Liver (tissue), 10 donors: ENCODE measurements at places on chromosomes 5 and 9. TPM values are rescaled to one million over a fixed set of nuclear protein-coding genes. Genes with fewer than 3 reads are reported as not detected.

- DNase-seq: no peak
- H3K4me1 ChIP-seq: no peaks in the 10 kb centered on the region
- H3K36me3 ChIP-seq: no peaks in the 10 kb centered on the region
Measured at GRCh38 chr9:91724068-91724440, 226.0 kb downstream of the ROR2 start.

- no peak overlapping the region for H3K27ac ChIP-seq
- no peak overlapping the region for H3K4me3 ChIP-seq
- no peaks in the 10 kb centered on the region for H3K36me3 ChIP-seq
- no peak for DNase-seq
- H3K4me1 ChIP-seq: no peaks in the 10 kb centered on the region
Measured at GRCh38 chr5:145072889-145073288, 762.3 kb downstream of the PRELID2 start.

DNA sequence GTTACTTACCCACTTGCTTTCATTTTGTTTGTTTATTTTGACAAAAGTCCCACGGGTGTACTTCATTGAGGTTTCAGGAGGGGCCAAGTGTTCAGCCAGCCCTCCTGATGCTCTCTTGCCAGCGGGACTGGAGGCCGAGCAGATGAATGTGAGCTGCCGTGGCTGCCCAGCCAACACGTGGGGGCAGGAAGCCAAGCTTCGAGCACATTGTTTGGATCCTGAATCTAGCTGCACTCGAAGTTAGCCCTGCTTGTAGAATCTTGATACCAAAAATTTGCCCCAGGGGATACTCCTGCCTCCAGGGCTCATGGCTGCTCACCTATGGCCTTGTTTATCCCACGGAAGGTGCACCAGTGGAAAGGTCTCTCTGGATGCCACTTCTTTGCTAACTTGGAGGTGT is 49.3 kb downstream of the RASGEF1C start:
- H3K4me3 ChIP-seq: no peak overlapping the region
- no peak overlapping the region for H3K27ac ChIP-seq
- no peak for DNase-seq
- no peaks in the 10 kb centered on the region for H3K4me1 ChIP-seq

GRCh38 chr5:97245386-97245785 is 62.3 kb upstream of the RIOK2 start:
- H3K36me3 ChIP-seq: no peaks in the 10 kb centered on the region
- no peak for DNase-seq
- H3K4me3 ChIP-seq: no peak overlapping the region
- no peaks in the 10 kb centered on the region for H3K4me1 ChIP-seq
- no peaks in the 10 kb centered on the region for H3K27me3 ChIP-seq

GRCh38 chr9:100072805-100073204 is 26.0 kb downstream of the ERP44 start:
- no peak overlapping the region for H3K27ac ChIP-seq
- no peak overlapping the region for H3K4me3 ChIP-seq
- no peak for DNase-seq
- H3K27me3 ChIP-seq: no peaks in the 10 kb centered on the region
- peaks cover 3% of the 10 kb centered on the region for H3K4me1 ChIP-seq
- no peaks in the 10 kb centered on the region for H3K36me3 ChIP-seq

DNA sequence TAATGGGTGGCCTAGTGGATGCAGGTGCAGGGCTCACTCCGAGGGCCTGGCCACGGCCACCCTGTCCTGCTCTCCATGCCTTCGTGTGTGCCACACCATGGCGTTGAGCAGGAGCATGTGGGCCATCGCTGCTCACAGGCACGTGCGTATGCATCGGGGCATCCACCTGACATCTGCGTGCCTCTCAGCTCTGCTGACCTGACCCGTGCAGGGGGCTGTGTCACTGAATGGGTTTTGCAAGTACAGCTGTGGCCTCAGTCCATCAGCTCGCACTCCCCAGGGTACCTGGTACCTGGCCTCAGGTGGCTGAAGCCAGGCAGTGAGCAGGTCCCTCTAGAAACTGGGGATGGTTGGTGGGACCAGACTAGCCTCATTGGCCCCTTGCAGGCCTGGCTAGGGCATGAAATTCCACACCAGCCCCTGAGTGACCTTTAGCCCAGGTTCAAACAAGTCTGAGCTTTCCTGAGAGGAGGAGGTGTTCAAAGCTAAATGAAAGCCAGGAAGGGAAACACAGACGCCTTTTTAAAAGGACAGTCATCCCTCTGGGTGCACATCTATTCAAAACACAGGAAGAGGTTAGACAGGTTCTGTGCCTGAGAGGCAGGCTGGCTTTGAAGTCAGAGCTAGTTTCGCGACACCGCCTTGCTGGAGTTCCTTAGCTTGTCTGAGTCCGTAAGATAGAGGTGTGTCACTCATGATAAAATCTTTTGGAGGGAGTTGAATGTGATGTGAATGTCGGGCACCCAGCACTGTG is 74.0 kb downstream of the MACROH2A1 start:
- no peak for DNase-seq
- H3K4me1 ChIP-seq: peaks cover 14% of the 10 kb centered on the region
- H3K27ac ChIP-seq: no peak overlapping the region

DNA sequence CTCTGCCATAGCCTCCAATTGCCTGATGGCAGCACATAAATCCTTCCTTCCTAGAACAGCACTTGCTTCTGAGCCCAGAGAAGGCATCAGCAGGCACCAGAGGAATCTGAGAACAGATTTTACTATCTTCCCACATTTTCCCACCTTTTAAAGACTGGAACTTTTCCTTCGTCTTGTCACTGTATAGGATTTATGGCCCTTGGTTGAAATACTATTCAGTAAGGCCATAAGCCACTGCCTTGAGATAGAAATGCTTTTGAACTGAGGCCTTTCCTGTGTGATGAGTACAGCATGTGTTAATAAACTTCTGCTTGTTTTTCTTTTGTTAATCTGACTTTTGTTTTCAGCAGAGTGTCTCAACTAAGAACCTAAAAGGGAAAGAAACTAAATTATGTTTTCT is 84.3 kb downstream of the MRPS27 start:
- H3K4me1 ChIP-seq: no peaks in the 10 kb centered on the region
- DNase-seq: no peak
- H3K36me3 ChIP-seq: peaks cover 12% of the 10 kb centered on the region
- no peak overlapping the region for H3K27ac ChIP-seq
- no peaks in the 10 kb centered on the region for H3K27me3 ChIP-seq

GRCh38 chr5:143233031-143233430 is 170.5 kb downstream of the NR3C1 start:
- H3K4me1 ChIP-seq: peaks cover 24% of the 10 kb centered on the region

Gene PHF24
- 0.05 TPM for total RNA-seq

Gene OSTF1
- 26.9 TPM for total RNA-seq

Gene GRM6
- not detected for total RNA-seq

DNA sequence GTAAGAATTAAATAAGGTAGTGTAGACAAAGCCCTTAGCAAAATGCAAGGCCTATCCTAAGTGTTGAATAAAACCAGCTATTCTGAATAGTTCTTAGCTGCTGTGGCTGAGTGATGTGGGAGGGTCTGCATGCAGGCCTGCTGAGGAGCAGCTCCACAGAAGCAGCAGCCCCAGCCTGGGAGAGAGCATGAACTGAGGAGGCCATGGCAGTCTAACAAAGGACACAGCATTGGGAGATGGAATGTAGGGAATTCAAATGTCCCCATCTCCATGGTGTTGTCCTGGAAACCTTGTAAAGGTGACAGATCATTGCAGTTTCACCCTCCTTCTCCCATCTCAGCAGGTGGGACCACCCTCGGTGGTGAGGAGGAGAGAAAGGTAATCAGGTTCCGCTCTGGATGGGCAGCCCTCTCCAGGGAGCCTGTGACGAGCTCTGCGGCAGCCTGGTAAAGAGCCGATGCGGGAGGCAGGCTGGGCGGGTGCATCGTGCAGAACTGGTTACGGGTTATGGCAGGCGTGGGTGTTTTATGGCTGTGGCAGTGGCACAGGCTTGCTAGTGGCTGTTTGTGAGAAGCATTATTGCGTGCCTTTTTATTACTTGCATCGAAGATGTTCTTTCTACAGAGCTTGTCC is 199.9 kb upstream of the GLRA1 start:
- DNase-seq: no peak
- no peak overlapping the region for H3K27ac ChIP-seq
- no peak overlapping the region for H3K4me3 ChIP-seq
- no peaks in the 10 kb centered on the region for H3K27me3 ChIP-seq

Gene SPATA6L
- 1.6 TPM for total RNA-seq

- no peaks in the 10 kb centered on the region for H3K27me3 ChIP-seq
- no peak overlapping the region for H3K27ac ChIP-seq
- no peak overlapping the region for H3K4me3 ChIP-seq
- H3K36me3 ChIP-seq: no peaks in the 10 kb centered on the region
Measured at GRCh38 chr5:50646591-50646990, 19.8 kb upstream of the PARP8 start.

- H3K27ac ChIP-seq: no peak overlapping the region
- no peak for DNase-seq
- H3K4me3 ChIP-seq: no peak overlapping the region
- H3K36me3 ChIP-seq: no peaks in the 10 kb centered on the region
Measured at GRCh38 chr9:70609542-70610286, 195.3 kb upstream of the KLF9 start.

- H3K4me3 ChIP-seq: no peak overlapping the region
- no peaks in the 10 kb centered on the region for H3K4me1 ChIP-seq
- no peak overlapping the region for H3K27ac ChIP-seq
- DNase-seq: no peak
- H3K36me3 ChIP-seq: no peaks in the 10 kb centered on the region
Measured at GRCh38 chr5:169280696-169281095, 20.2 kb downstream of the SLIT3 start.

DNA sequence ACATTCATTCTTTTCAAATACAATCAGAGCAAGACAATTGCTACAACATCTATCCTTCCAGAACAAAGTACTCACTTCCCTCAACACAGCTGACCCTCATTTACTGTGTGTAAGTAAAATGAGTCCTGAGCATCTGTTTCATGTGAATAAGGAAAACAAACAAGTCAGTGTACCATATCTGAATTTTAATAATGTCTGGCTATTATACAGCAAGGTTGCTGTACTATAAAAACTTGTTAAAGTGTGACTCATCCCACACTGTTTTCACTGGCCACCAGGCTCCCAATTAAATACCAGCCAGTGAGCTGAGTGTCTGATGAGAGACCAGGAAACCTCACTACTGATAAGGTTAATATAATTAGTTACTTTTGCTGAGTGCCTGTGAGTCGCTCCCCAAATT is 339.8 kb downstream of the AGTPBP1 start:
- no peak overlapping the region for H3K27ac ChIP-seq
- no peaks in the 10 kb centered on the region for H3K36me3 ChIP-seq
- peaks cover 2% of the 10 kb centered on the region for H3K27me3 ChIP-seq
- H3K4me1 ChIP-seq: no peaks in the 10 kb centered on the region
- DNase-seq: no peak

Gene PCDHA1
- not detected for total RNA-seq

DNA sequence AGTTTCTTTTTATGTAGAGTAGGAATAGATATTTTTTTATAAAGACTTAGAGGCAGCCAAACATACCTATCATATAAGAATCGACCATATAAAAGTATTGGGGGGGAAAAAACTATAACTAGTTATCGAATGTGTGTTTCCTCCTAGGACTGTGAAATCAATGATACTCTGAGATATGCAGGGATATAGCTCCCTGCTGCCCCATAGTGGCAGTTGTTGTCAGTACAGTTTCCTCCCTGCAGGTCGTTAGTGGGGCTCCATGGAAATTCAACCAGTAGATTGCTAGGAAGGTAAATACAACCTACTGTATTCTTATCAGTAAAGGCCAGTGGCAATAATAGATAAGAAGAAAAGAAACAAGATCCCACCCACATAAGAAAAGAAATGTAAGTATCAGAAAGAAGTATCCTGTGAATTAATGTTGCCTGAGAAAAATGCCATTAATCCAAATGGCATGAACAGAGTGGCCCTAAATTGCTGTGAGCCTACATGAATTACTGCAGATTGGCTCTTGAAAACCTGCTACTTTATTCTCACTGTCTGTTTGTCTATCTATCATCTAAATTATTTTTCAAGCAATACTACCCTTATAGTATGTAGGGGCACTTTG is 136.9 kb upstream of the FBN2 start:
- no peak overlapping the region for H3K4me3 ChIP-seq
- peak; percentile 38 for DNase-seq
- no peaks in the 10 kb centered on the region for H3K27me3 ChIP-seq
- no peak overlapping the region for H3K27ac ChIP-seq
- no peaks in the 10 kb centered on the region for H3K4me1 ChIP-seq
- no peaks in the 10 kb centered on the region for H3K36me3 ChIP-seq

GRCh38 chr5:143920772-143921171 is 108.8 kb downstream of the HMHB1 start:
- H3K27ac ChIP-seq: no peak overlapping the region
- H3K4me1 ChIP-seq: no peaks in the 10 kb centered on the region
- no peaks in the 10 kb centered on the region for H3K27me3 ChIP-seq
- no peak overlapping the region for H3K4me3 ChIP-seq
- no peaks in the 10 kb centered on the region for H3K36me3 ChIP-seq

GRCh38 chr9:78562021-78562420 is 265.1 kb downstream of the PSAT1 start:
- H3K27ac ChIP-seq: no peak overlapping the region
- H3K27me3 ChIP-seq: no peaks in the 10 kb centered on the region
- DNase-seq: no peak
- no peak overlapping the region for H3K4me3 ChIP-seq
- H3K36me3 ChIP-seq: no peaks in the 10 kb centered on the region

Gene C6
- 916 TPM for total RNA-seq

DNA sequence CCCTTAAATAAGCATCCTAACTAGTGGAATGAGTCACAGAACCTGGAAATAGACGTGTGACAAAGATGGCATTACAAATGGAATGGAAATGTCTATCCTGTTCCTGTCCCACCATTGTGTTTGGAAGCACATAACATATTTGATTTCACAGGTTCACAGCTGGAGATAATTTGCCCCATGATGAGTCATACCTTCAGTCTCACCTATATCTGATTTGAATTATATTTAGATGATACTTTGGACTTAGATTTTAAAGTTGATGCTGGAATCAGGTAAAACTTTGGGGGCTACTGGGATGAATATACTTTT is 92.5 kb downstream of the CEMIP2 start:
- H3K4me3 ChIP-seq: no peak overlapping the region
- H3K27me3 ChIP-seq: no peaks in the 10 kb centered on the region
- H3K36me3 ChIP-seq: no peaks in the 10 kb centered on the region

GRCh38 chr5:72607381-72607780 is 100.2 kb upstream of the ZNF366 start:
- no peaks in the 10 kb centered on the region for H3K4me1 ChIP-seq
- no peak overlapping the region for H3K4me3 ChIP-seq
- H3K27me3 ChIP-seq: no peaks in the 10 kb centered on the region
- H3K36me3 ChIP-seq: no peaks in the 10 kb centered on the region
- DNase-seq: no peak
- H3K27ac ChIP-seq: no peak overlapping the region

DNA sequence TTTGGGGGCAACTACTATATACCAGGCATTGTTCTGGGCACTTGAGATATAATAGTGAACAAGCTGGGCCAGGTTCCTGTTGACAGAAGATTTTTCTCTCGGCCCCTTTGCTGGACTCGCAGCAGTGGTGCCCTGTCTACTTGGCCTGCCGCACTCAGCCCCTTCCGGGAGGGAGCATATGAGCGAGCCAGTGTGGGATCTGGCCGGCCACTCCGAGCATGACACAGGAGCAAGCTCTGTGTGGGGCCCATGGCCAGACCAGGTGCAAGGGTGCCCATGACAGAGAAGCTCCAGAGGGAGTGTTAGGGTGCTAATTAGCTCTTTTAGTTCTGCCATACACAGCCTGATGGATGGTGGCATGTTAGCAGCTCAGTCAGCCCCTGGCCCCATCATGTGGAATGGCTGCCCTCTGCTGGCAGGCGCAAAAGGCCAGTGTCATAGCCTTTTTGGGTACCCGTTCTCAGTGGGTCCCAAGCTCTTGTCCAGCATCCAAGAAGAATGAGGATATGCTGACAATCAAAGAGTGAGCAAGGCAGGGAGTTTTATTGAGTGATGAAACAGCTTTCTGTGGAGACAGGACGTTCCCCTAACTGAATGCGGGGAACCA is 9.3 kb upstream of the KIF4B start:
- DNase-seq: no peak
- no peak overlapping the region for H3K27ac ChIP-seq
- H3K36me3 ChIP-seq: no peaks in the 10 kb centered on the region
- H3K4me1 ChIP-seq: no peaks in the 10 kb centered on the region
